ENCODE measurements at places on chromosomes 5 and 9.

DNA sequence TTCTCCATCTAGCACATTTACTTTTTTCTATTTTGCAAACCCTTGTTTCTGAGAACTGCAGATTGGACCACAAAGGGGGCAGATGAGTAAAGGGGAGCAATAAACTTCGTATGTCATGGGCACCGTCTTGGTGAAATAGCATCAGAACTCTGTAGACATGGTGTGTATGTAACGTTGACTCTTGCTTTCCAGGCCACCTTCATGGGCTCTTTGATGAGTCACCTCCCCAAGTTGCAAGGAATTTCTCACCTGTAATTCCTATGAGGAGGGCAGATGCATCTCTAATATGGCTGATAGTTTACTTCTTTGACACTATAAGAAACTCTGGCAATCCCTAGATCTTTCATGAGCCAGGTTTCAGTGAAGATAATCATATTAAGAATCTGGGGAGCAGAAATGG is 163.4 kb upstream of the PLPPR1 start:
- no peak for DNase-seq

DNA sequence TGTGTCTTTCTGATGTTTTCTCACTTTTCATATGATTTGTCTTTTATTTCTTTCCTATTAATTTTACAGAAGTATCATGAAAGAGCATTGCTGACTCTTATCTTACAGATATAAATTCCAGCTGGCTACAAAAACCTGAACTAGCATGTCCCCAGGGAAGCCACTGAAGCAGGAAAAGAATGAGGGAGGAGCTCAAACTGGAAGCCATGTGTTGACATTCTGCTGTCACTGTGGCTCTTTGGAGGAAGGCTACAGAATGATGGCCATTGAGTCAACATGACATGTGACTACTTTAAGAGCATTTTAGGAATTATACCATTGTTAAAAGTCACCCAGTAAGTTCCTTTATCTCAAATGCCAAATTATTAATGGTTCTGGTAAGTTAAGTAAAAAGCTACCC is 638.3 kb upstream of the DMAC1 start:
- DNase-seq, result no peak

DNA sequence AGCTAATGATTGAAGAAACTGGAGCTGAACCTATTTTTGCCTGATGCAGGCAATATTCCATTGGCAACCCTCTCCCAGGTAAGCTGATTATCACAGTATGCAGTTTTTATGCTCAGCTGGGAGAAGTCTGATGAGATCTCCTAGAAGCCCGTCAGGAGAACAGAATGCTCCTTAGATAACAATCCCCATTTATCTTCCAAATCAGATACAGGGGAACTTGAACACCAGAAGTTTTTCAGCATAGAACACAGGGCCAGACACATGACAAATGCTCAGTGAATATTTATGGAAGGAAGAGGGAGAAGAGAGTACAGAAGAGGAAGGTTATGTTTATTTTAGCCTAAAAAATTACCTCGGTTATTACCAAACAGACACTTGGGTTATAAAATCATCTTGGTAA is 37.9 kb downstream of the CFAP90 start:
- no peak for DNase-seq

DNA sequence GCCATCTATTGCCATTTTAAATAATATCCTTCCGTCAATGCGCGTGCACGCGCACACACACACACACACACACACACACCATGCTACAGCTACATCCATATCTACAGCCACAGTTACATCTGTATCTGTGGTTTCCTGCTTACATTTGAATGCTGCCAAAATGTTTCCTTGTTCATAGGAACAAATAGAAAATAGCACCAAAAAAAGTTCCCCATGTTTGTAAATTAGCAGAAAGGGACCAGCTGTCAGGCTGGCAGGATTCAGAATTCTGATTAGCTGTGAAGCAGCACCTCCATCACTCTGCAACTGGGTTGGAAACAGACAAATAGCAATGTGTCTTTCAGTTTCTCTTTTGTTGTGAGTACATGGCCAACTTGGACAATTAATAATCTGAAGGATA is 601.5 kb downstream of the IRX1 start:
- DNase-seq, result no peak

DNA sequence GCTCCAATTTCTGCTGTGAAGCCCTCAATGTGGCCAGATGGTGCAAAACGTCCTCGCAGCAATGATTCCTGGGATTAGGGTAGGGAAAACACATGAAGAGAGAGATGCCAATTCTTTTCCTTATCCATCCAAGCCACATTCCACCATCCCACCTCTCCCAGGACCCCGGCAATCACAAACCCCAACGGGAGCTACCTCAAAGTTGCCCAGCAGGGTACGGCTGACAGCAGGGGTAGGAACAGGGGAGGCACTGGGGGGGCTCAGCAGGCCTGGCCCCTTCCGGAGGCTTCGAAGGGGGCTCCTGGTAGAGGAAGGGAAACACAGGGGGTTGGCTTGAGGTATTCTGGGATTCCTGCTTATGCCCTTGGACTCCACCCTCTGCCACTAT is 3.4 kb upstream of the STOML2 start:
- no peak for DNase-seq

- DNase-seq, result no peak
Measured at GRCh38 chr5:163089230-163089629, 348.2 kb upstream of the CCNG1 start.

DNA sequence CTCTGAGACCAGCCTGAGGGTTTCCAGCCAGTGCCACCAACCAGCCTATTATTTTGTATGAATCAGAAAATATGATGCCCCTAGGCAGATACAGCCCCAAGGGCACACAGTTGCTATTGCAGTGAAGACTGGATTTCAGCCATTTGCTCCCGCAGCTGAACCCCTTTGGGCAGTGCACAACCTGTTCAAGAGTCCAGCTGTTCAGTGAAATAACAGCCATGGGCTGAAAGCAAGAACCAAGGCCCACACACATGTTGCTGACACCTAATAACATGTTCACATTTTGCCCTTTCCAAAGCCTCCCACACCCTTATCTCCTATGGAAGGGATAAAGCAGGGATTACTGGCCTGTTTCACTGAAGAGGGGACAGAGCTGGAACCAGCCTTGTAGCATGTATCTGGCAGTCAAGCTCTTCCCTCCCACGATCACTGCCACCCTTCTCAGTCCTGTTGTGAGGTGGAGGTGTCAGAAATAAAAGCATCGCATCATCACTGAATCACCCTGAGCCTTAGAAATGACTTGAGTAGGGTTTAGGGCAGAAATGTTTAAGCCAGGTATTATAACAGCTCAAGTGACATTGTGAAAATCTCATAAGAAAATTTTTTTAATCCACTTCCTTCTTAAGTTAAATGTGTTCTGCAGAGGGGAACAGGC is 137.1 kb upstream of the FSTL4 start:
- DNase-seq, result no peak

DNA sequence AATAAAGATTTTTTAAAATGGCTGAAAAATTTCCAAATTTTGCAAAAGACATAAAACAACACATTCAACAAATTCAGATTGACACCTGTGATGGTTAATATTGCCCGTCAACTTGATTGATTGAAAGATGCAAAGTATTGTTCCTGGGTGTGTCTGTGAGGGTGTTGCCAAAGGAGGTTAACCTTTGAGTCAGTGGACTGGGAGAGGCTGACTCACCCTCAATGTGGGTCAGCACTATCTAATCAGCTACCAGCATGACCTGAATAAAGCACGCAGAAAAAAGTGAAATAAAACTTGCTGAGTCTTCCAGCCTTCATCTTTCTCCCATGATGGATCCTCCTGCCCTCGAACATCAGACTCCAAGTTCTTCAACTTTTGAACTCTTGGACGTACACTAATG is 868.0 kb upstream of the CTNND2 start:
- DNase-seq, result no peak

DNA sequence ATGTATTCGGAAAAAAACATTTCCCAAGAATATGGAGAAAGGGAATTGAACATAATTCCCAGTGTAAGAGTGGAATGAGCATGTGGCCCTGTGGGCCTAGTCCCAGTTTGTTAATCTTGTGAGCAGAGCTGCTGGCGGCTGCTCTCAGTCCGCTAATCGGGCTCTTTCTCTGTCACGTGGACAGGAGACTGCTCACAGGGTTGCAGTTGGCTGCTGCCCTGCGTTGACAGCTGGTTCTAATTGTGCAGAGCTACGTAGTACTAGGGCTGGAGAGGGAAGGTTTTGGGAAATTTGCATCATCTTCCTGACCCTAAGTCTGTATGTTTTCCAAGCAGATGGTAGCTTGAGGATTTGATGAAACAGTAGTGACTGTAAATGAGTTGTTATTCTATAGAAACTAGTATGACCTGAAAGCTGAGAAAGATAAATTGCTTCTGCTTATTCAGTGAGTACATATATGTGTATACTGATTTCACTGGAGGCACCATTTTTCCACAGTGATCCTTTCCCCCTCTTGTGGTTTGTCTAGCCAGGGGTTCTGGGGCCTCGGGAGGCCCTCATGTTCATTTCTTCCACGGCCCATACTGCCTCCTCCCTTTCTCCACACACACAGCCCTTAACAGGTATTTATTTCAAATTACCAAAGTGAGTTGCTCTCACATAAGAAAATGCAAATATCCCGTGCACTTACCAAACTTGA is 100.6 kb downstream of the ANGPTL2 start:
- DNase-seq, result peak; percentile 99

DNA sequence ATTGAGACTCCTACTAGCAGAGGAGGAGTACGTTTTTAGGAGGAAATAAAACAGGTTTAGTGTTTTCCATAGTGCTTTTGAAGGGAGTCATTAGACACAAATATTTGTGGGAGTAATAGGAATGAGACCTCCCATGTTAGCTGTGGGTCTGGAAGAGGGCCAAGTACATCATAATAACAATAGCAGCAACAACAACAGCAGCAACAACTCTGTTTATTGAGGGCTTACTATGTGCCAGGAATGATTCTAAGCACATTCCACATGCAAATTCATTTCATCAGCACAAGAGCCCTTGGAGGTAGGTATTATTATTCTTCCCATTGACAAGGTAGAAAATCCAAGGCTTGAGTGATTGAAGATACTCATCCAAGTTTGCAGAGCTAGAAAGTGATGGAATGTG is 384.2 kb upstream of the RPS23 start:
- DNase-seq, result no peak

- DNase-seq, result no peak
Measured at GRCh38 chr5:180720486-180720885, 19.4 kb downstream of the OR2Y1 start.

GRCh38 chr9:15299374-15299939 is 7.6 kb downstream of the TTC39B start:
- DNase-seq, result no peak

DNA sequence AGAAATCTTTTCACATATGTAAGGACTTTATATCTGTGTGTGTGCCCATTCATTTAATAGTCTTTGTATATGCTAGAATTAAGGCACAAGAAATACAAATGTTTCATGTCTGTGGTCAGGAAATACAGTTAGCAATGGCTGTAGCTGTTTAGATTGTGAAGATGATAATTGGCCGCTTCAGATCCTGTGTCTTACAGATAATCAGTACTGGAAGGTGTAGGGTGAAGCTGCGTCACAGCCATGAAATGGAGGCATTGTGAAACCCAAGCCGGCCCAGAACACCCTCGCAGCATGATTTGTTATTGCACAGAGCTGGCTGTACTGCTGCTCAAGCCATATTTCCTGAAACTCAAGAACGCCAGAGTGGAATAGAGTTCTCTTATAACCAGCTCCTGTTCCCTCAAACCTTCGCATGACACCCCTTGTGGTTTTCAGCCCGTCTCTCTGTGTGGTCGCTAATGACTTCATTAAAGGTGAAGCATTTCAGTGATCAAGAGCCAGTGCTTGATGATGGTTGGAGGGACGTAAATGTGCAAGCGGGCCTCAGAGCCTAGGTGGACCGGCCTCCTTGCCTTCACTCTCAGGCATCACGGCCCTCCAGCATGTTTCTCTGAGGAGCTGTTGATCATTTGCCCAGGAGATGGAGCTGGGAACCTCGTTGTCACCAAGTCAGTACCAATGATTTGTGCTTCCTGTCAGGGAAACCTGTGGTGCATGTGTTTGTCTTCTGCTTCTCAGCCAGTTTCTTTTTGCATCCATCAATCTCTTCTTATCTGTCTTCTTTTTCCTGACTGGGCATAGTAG is 80.1 kb downstream of the F2RL2 start:
- no peak for DNase-seq

DNA sequence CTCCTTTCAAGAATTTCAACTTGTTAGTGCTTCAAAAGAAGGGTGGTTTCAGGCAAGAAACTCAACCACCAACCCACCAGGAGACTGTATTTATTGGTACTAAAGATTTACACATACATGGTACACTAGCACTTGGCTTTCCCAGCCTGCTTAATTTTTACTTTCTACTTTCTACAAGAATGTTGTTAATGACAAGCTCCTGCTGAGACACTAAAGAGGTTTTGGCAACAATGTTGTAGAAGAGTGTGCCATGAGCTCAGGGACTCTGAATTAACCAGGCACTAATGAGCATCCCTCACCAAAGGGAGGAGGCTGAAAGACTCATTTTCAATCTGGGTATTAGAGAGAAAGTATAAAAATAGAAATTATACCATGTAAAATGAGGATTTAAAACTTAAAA is 195.0 kb downstream of the KIAA0825 start:
- DNase-seq, result no peak

- no peak for DNase-seq
Measured at GRCh38 chr5:110681953-110682352, 44.5 kb downstream of the TMEM232 start.

GRCh38 chr9:33721674-33722358 is 73.5 kb upstream of the PRSS3 start:
- DNase-seq, result peak; percentile 37

GRCh38 chr5:111233052-111233374 is 8.8 kb downstream of the CAMK4 start:
- no peak for DNase-seq

GRCh38 chr9:73269430-73270101 is 117.9 kb downstream of the ANXA1 start:
- DNase-seq, result peak; percentile 6

DNA sequence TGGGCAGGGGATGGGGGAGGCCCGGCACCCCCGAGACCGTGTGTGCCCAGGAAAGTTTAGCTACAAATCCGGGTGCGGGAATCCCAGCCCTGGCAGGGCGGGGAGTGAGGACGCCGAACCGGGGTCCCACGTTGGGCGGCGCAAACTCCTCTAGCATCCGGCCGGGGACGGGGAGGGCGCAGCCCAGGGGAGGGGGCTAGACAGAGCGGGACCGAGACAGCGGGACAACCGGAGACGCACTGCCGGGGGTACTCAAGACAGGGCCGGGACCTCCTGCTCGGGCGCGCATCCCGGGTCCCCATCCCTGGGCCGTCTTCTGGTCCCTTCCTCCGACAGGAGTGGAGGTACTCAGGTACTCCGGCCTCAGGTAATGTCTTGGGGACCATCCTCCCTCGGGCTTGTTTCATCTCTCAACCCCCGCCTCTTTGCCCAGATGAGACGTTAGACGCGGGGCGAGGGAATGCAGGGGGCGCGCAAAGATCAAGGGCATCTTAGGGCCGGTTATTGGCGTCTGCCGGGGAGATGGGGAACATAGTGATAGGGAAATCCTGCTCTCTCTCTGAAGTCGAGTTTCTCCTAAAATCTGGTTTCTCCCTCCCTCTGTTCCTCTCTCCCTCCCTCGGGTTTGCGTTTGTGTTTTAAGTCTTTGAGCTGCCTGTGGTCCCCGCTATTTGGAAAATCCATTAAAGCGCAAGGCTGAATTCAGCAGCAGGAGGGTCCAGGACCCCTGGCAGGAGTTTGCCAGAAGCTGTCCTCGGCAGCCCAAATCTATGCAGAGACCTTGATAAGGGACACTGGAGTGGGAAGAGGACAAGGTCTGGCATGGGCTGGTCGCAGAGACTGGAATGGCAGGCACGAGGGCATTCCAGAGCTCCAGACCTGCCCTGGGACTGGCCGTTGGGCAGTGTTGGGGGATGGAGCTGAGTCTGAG is 815 bp downstream of the PDZD2 start:
- no peak for DNase-seq
